IMR-90 (cell line): ENCODE measurements at places on chromosomes 6 and 20. TPM values are rescaled to one million over a fixed set of nuclear protein-coding genes. Genes with fewer than 3 reads are reported as not detected.

- no peak for DNase-seq
These were observed 19.5 kb upstream of the ADTRP start for GRCh38 chr6:11798096-11798495.

DNA sequence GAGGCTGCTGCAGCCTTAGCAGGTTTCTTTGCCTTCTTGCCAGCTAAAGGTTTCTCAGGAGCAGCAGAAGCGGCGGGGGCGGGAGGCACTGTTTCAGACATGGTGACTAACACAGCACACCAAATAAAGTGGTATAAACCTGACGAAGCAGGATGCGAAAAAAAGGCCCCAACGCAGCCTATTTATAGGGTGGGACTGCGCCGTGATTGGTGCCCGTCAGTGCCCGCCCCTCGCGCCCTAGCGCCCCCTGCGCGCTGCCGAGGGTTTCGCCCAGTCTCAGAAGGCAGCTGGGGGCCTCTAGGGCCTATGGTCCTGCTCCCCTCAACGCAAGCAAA lies 55.0 kb downstream of the TRIM38 start:
- peak; percentile 95 for DNase-seq

The PRSS16 gene
- not detected in 2 replicates for total RNA-seq

The OR2B6 gene
- total RNA-seq = not detected in 2 replicates
